ENCODE measurements at places on chromosomes 7 and 10.
A peak's percentile ranks its signal among the peaks of the same experiment; 100 is the strongest.

GRCh38 chr7:98334081-98334480 is 52.6 kb downstream of the BRI3 start:
- DNase-seq, result no peak

DNA sequence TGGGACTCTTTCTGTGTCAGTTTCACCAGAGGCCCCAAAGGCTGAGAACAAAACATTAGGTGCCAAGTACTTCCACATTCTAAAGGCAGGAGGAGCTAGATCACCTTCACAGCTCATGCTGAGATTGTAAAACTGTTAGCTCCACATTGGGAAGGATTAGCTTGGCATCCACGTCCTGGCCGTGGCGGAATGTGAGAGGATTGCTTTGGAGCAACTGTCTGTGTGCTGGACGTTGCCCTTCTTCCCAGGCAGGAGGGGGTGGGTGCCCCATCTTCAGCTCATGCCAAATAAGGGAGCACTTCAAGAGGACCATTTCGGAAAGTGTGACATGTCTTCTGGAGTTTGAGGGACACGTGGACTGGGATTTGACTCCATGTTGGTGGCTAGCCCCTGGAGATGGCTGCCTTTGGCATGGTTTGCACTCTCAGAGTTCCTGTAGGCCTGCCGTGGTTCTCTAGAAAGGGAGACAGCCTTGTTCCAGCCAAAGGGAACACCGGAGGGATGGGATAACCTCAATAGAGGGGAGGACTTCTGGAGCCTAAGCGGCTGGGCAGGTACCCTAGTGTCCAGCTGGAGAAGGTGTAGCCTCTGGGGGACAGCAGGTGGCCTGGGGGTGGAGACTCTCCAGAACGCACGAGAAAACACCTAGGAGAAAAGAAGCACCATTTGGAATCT is 19.9 kb upstream of the FMC1 start:
- DNase-seq, result peak; percentile 53

- no peak for DNase-seq
Measured at GRCh38 chr7:135998081-135998480, 20.9 kb upstream of the MTPN start.

GRCh38 chr10:72263613-72264241 is 10.0 kb upstream of the DDIT4 start:
- peak; percentile 74 for DNase-seq

GRCh38 chr10:116001262-116001857 is 271.6 kb downstream of the GFRA1 start:
- DNase-seq, result no peak

- DNase-seq, result peak; percentile 70
Measured at GRCh38 chr7:4830176-4830575, 31.7 kb downstream of the PAPOLB start.

DNA sequence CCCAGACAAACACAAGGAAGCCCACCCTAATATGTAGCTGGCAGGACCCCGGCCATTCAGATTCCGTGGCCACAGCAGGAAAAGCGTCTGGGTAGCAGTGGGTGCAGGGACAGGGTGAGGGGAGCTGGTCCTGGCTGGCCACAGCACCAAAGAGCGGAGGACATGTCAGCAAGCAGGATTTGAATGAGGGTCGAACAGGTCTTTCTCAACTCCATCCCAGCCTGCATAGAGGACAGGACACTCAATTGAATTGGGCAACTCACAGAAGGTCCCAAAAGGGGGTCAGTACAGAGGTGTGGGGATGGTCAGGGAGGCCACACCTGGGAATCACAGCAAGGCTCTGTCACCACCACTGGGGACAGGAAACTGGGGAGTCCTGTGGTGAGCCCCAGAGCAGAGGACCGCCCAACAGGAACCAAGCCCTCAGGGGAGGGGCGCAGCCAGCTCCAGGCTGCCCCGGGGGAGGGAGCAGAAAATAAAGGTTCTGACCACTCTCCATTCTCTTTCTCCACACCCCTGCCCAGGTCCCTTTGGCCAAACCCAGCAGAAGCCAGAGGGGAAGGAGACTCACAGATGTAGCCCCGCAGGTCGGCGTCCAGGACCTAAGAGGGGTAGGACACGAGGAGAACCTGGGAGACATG is 108.7 kb upstream of the PPP2R2D start:
- DNase-seq, result no peak

- no peak for DNase-seq
Measured at GRCh38 chr7:41403291-41403690, 299.6 kb downstream of the INHBA start.

GRCh38 chr10:124935946-124936345 is 6.0 kb upstream of the ZRANB1 start:
- no peak for DNase-seq

GRCh38 chr7:86926732-86927131 is 132.7 kb downstream of the ELAPOR2 start:
- DNase-seq, result peak; percentile 77

GRCh38 chr10:100670828-100671479 is 74.4 kb upstream of the PAX2 start:
- DNase-seq, result peak; percentile 72

- no peak for DNase-seq
Measured at GRCh38 chr7:142789441-142789840, 18.7 kb downstream of the PRSS2 start.

DNA sequence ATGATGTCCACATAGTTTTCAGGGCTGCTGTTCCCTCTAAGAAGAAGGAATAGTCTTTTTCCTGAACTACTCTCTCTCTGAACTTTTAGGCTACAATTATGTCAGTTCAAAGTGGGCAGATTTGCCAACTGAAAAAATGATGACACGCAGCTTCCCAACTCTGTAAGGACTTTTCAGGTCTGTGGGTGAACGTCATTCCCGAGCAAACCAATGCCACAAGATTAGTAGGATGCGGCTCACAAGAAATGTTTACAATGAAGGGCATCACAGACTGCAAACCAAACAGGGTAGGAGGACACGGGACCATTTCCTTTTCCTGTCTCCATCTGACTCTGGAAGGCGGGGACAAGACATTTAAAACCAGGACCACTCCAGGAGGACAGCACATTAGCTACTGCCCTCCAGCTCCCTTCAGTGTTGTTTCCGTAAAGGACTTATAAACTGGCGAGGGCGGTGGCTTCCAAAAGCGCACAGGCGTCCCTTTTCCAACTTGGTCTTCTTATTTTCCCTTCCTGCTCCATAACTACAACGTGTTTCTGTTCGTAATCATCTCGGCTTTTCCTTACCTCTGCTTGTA is 539 bp upstream of the MKLN1 start:
- no peak for DNase-seq
